ENCODE measurements at places on chromosomes 2 and 18.
A peak's percentile ranks its signal among the peaks of the same experiment; 100 is the strongest.

GRCh38 chr2:203565076-203565475 lies 30.0 kb upstream of the RAPH1 start:
- no peak for DNase-seq

- DNase-seq = no peak
Measured at GRCh38 chr2:12262681-12263436, 453.9 kb upstream of the TRIB2 start.

DNA sequence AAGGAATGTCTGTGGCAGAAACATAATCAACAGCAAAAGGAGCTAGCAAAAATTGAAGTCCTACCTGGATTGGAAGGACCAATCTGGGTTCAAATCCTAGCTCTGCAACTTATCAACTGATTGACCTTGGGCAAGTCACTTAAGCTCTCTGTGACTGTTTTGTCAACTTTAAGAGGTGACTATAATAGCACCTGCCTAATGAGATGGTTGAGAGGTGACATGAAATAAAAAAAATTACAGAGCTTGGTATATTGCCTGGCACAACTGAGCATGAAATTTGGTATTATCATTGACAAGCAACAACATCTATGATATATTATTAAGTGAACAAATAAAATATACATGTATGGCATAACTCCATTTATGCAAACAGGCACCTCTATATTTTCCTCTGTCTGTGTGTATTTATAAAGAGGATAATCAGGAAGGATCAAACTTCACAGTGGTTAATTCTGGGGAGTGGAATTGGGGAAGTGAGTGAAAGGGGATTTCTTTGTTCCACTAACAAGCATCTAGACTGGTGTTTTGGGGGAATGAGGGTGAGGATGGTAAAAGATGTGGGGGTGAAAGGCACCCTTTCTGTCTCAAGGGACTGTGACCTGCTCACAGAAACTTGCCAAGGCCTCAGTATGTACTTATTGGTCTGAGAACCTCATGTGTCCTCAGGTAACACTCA lies 132.8 kb upstream of the SERTAD2 start:
- DNase-seq = no peak

GRCh38 chr2:3075991-3076340 lies 301.7 kb downstream of the EIPR1 start:
- DNase-seq = no peak

DNA sequence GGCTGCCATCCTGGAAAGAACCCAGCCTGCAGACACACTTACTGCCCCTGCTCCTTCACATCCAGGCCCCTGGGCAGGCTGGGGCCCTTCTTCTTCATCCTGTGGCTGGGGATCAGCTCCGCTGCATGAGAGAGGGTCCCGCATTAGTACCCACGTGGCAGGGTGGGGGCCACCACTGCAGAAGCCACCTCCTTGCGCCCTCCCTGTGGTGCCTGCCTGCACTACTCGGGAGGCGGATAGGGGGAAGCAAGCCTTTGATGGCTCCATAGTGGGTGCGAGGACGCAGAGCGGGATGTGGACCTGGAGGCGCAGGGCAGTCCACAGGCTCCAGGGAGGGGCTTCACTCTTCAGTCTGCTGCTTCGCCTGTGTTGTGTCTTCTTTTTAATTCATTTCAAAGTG lies 46.7 kb downstream of the GPC1 start:
- no peak for DNase-seq

DNA sequence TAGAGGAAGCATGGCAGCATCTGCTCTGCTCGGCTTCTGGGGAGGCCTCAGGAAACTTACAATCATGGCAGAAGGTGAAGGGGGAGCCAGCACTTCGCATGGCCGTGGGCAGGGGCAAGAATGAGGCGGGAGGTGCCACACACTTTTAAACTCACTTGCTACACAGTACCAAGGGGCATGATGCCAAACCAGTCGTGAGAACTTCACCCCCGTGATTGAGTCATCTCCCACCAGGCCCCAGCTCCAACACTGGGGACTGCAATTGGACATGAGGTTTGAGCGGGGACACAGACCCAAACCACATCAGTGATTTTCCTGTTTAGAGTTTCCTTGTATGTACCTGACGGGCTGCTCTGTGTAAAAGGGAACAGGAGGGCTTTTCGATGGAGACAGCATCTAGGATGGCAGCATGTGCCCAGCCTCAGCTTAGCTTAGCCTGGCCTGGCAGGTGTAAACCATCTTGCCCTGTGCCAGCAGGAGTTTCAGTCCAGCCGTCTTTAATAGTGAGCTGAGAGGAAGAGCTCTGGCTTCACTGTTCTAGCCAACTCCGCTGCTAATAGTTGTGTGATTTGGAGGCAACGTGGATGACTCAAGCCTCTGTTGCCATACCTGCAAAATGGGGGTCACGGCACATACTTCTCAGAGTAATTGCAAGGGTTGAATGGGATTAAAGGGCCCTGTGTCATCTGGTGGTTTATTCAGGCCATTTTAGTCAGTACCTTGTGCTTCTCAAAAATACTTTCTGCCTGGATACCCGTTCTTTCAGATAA lies 101.8 kb downstream of the ASAP2 start:
- DNase-seq = no peak

- no peak for DNase-seq
Measured at GRCh38 chr2:123906361-123906760, 118.7 kb upstream of the CNTNAP5 start.

GRCh38 chr2:132978840-132979239 lies 308.8 kb upstream of the LYPD1 start:
- DNase-seq = no peak

DNA sequence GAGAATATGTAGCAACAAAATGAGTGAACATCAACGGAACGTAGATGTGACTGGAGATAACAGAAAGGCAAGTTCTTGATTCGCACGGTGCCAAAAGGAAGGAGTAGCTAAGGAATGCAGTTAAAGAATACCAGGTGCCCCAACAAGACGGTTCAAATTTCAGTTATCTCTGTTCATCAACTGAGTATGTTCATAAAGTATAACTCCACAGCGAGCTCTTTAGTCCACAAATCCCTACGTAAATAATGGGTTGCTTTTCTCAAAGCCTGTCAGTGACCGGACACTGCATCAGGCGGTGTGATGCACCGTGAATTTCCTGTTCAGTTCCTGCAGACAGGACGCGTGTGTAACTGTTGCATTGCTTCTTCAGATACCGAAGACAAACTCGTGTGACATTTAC lies 91.8 kb downstream of the NOL10 start:
- DNase-seq = no peak

GRCh38 chr2:159035790-159036411 lies 67.5 kb downstream of the TANC1 start:
- peak; percentile 69 for DNase-seq

DNA sequence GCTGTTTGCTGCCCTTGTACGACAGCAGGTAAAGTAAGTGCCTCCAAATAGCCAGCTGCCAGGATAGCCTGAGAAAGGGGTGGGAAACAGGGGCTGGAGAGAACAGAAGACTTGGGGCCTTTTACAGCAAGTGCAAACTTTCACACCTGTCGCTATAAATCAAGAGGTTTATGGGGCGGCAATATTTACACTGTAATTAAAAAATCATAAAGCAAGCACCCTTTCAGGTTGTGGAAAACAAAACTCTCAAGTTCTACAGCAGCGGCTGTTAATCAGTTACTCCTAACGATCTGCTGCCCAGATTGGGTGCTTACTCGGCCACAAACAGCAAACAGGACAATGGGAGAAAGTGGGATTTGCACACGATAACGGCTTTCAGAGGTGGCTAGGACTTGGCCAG lies 359.5 kb upstream of the ETAA1 start:
- peak; percentile 69 for DNase-seq

DNA sequence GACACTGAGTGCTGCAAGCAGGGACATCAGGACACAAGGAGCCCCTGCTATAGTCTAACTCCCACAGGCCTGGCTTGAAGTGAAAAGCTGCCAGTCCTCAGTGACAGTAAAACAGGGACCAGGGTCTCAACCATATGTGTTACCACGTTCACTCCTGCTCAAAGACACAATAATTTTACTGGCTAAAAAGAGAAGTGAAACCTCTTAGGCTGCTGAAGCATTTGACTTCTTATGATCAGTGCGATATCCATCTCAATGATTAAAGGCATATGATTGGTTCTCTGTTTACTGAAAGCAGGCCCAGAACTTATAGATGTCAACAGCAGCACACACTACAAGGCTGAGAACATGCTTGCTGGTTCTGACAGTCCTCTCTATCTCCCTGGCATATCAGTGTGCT lies 129.8 kb upstream of the LMAN1 start:
- no peak for DNase-seq

- no peak for DNase-seq
Measured at GRCh38 chr18:8562919-8563318, 46.3 kb upstream of the RAB12 start.

- no peak for DNase-seq
Measured at GRCh38 chr2:100290718-100291151, 31.6 kb downstream of the LONRF2 start.

GRCh38 chr18:58792086-58792485 lies 72.6 kb upstream of the ZNF532 start:
- DNase-seq = no peak

- no peak for DNase-seq
Measured at GRCh38 chr2:235868645-235869044, 299.5 kb downstream of the GBX2 start.

GRCh38 chr2:126774761-126775160 lies 118.8 kb downstream of the GYPC start:
- DNase-seq = no peak
